IMR-90 (cell line): ENCODE measurements at places on chromosomes 1 and 21. TPM values are rescaled to one million over a fixed set of nuclear protein-coding genes. Genes with fewer than 3 reads are reported as not detected.
A peak's percentile ranks its signal among the peaks of the same experiment; 100 is the strongest.

Gene LDLRAD1
- total RNA-seq: not detected in 2 replicates

Gene LMX1A
- not detected in 2 replicates for total RNA-seq

Gene AADACL3
- not detected in 2 replicates for total RNA-seq

GRCh38 chr1:153940756-153941155 lies 5.8 kb downstream of the DENND4B start:
- DNase-seq: no peak

DNA sequence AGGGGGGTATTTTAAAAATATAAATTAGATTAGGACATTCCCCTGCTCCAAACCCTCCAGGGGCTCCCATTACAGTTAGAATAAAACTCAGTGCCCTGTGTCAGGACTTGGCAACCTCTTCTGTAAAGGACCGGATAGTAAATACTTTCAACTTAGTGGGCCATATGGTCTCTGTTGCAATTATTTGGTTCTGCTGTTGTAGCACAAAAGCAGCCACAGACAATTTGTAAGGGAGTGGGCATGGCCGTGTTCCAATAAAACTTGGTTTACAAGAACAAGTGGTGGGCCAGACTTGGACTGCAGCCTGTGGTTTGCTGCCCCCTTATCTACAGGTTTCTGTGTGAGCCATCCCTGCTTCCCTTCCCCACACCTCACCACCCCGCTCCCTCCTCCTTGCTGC lies 92.0 kb downstream of the ACTL8 start:
- DNase-seq: no peak

DNA sequence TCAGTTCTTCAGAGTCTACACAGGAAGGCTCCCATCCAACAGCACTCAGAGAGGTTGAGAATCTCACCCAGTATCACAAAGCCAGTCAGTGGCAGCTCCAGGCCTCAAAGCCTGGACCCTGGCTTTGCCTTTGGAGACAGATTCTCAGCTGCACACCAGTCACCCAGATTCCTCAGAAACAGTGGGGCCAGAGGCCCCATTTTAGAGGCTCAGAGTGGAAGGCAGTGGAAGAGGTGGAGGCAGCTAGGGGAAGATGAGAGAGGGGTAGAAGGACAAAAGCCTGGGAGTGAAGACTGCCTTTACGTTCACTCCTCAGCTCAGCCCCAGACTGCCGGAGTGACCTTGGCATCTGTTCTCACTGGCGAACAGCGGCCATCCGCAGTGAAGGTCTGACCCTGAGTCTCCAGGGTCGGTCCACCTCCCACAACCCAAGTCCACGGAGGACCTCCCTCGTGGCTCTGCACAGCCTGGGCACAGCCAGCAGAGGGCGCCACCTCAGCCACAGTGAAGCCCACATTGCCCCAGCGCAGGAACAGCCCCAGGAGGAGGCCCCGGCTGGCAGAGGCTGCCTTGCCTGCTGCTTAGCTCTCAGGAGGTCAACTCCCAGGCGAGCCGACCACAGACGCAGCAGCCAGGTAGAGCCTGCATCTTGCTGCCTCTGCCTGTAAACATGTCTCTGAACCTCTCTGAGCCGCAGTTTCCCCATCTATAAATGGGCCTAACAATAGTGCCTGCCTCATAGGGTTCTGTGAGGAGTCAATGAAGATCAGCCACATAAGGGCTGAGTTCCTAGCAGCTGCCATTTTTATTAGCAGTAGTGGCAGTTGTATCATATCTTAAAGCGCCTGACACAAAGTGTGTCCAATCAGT lies 5.9 kb upstream of the FNDC5 start:
- no peak for DNase-seq

- DNase-seq: no peak
Measured at GRCh38 chr21:46422636-46423241, 36.0 kb upstream of the DIP2A start.

DNA sequence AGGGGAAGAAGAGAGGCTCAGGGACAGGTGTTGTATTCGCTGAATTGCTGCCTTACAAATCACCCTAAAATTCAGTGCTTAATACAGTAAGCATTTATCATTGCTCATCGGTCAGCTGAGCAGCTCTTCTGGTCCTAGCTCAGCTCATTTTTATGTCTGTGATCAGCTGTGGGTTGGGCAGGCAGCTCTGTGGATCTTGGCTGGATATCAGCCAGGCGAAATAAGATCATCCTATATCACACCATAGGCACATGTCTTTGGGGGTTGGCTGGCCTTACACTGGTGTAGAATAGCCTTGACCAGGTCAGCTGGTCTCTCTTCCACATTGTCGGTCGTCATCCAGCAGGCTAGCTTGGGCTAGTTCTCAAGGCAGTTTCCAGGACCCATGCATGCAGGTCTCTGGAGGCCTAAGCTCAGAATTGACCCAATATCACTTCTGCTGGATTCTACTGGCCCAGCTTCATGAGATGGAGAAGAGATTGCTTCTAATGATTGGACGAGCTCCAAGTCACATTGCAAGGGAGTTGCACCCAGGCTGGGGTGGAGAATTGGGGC lies 448.6 kb downstream of the KIF26B start:
- no peak for DNase-seq

GRCh38 chr1:201317551-201317950 lies 34.2 kb downstream of the PKP1 start:
- DNase-seq: no peak

- DNase-seq: no peak
Measured at GRCh38 chr1:22575532-22576149, 12.4 kb downstream of the EPHA8 start.

DNA sequence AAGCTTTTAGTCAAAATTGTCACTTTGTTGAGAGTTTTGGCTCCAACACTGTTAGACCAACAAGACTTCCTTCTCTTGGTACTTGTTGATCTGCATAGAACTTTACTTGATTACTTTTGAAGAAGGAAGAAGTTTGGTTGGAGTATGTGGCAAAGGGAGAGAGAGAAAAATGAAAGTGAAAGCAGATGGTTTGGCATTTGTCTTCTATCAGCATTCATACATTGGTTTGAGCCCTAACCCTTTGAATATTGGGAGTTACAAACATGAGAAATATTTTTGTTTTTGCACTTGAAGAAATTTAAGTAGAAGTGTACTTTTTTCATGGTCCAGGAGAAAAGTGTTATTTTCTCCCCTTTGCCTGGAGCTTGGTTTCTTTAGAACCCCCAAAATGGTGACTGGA lies 169.8 kb downstream of the ADGRL4 start:
- DNase-seq: no peak

DNA sequence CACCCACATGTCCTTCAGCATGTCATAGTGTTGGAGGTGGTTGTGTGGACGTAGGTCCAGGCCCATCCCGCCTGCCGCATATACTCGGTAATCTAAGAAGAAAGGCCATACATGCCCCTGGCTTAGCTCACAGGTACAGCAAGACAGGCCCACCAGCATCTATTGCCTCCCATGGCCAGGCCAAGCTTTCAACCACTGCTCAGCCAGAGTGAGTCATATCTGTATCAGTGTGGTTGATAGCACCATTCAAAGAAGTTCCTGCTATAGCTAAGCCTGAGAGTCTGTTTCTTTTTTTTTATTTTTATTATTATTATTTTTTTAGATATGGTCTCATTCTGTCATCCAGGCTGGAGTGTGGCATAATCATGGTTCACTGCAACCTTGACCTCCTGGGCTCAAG lies 17.0 kb downstream of the KLHDC8A start:
- no peak for DNase-seq

- peak; percentile 92 for DNase-seq
Measured at GRCh38 chr1:28392027-28392652, 22.6 kb downstream of the PHACTR4 start.

DNA sequence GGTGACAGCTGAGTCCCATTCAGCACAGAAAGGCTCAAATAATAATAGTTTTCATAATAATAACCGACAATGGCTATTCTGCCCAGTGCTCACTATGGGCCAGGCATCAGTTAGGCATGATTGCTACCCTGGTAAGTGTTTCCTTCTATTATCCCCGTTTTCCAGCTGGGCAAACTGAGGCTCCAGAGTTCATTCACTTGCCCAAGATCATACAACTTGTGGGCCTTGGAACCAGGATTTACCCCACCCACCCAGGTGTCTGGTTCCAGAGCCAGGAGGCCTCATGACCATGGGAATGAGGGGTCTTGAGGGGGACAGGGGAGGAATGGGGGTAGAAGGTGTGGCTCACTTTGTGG lies 518 bp downstream of the PLOD1 start:
- DNase-seq: no peak

- DNase-seq: no peak
Measured at GRCh38 chr21:45465105-45465504, 60.1 kb downstream of the COL18A1 start.

DNA sequence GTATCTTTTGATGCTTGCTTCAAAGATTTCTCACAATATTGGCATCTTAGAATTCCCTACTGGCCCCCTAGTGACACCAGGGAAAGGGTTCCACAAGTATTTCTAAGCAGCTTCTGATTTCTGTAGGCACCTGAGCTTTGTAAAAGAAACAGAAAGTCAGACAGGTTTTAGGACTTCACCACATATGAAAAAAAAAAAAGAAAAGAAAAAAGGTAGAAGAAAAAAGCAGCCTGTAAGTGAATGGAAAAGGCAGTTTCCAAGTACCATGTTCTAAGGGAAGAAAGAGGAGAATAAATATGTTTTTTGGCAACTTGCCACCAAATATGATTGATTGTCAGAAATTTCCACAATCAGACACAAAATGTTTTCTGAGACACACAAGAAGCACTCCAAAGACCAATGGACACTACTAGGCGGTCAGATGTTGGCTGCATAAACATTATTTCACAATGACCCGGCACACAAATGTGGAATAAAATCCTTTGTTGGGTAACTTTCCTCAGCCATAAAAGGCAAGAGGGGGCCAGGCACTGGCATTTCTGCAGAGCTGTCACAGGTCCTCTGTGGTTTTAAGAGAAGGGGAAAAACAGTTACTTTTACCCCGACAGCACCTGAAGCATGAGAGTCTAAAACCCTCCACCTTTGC lies 12.7 kb upstream of the CPLANE2 start:
- peak; percentile 76 for DNase-seq

DNA sequence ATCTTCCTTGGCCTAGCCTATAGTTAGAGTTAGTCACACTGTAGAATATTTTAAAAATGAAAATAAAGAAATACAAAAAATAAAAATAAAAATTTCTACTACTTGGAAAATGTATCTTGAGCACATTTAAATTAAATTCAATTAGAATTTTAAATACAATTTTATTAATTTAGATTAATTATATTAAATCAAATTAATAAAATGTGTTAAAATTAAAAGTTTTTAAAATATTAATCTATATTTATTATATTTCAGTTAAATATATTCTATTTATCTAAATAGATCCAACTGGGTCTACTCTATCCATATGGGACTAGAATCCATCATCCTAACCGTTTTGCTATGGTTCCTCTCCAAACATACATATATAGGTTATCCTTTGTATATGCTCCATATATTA lies 588.3 kb upstream of the TMPRSS15 start:
- no peak for DNase-seq

- DNase-seq: no peak
Measured at GRCh38 chr1:9165396-9165795, 36.5 kb upstream of the GPR157 start.
